Fibroblast of skin of back (primary cell): ENCODE measurements at places on chromosomes 6 and 20.

DNA sequence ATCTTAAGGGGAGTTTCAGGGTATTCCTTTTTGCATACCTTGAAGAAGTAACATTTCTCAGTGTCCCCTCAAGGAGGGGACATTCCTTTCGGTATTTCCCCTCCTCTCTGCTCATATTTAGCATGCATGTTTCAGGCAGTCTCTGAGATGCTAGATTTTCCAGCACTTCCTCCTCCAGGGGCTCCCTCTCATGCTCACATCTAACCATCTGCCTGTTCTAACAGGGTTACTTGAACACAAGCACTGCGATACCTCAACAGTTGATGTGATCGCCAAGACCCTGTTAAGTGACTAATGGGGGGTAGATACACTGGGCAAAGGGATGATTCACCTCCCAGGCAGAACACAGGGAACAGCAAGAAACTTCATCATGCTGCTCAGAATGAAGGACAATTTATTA, 12.9 kb upstream of the MCM3 start:
- DNase-seq = no peak

DNA sequence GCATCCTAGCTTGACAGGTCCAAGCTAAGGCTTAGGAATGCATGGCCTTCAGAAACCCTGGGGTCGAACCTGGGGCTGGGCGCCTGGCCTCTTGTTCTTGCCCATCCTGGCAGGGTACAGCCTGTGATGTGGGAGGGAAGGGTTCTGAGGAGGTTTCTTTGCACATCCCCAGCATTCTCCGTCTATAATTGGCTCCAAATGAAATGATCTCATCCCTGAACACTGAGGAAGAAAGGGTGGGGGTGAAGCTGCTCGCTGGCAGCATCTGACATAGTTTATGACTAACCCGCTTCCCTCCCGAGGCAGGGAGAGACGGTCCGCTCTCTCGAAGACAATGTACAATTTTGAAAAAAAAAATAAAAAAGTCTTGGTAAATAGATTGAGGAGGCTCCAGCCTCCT, 67.1 kb upstream of the ZNFX1 start:
- DNase-seq = peak; percentile 98

DNA sequence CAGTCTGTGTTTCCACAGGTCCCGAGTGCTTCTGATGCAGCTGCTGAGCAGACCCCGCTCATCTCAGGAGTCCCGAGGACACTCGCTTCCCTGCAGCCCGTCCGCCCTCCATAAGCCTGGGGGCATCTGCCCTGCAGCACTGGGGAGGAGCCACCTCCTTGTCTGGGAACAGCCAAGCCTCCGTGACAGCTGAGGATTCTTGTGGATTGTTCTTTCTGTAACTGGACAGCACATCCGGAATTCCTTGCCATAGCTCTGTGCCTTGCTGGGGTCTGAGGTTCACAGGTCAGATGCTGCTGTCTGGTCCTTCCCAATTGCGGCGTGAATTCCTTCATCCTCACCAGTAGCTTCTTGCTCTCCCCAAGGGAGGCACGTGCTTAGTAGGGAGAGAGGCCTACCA, 38.4 kb upstream of the FNDC1 start:
- no peak for DNase-seq

DNA sequence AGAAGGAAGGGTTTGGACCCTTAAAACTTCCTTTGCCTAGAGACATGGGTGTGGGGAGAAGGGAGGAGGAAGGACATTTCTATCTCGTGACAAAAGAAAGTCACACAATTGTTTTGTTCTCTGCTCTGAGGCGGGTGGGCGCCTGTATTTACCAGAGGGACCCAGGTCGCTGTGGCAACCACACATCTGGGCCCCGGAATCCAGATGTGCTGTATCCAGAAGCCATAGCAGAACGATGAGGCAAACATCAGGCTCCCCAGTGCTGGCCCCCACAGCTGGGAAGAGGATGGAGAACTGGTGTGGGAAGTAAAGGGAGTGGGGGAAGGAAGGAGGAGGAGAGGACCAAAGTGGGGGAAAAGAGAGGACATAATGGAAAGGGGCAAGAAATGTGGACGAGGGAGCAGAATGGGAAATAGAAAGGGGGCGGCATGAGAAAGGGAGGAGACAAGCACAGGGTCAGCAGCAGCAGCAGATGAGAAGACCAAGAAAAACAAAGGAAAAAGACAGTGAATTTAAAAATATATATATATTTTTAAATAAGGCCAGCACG, 3.4 kb upstream of the TNXB start:
- DNase-seq = no peak

GRCh38 chr6:75620381-75621304, 19.0 kb downstream of the SENP6 start:
- DNase-seq = no peak

- DNase-seq = no peak
Observed at GRCh38 chr20:2104236-2104635, 2.6 kb downstream of the STK35 start.
